ENCODE measurements at places on chromosomes 16 and 17. TPM values are rescaled to one million over a fixed set of nuclear protein-coding genes. Genes with fewer than 3 reads are reported as not detected.

CDK5R1 gene
- polyA plus RNA-seq: 4.3 TPM

DYNLL2 gene
- polyA plus RNA-seq: 21.6 TPM

MSLN gene
- 0.50 TPM for polyA plus RNA-seq

CSF3 gene
- polyA plus RNA-seq: 0.03 TPM

KRTAP4-3 gene
- not detected for polyA plus RNA-seq

CTRB1 gene
- polyA plus RNA-seq: not detected

NF1 gene
- 12.4 TPM for polyA plus RNA-seq

NHLRC4 gene
- polyA plus RNA-seq: 0.60 TPM

SLC16A11 gene
- polyA plus RNA-seq: 0.39 TPM

PLEKHM1 gene
- 7.6 TPM for polyA plus RNA-seq

RNF222 gene
- polyA plus RNA-seq: not detected

P2RX5 gene
- polyA plus RNA-seq: 12.0 TPM

NPIPB13 gene
- 4.3 TPM for polyA plus RNA-seq

DPEP2 gene
- polyA plus RNA-seq: not detected

PNMT gene
- 10.9 TPM for polyA plus RNA-seq

SCNN1G gene
- 1.9 TPM for polyA plus RNA-seq

DNASE1L2 gene
- 0.97 TPM for polyA plus RNA-seq

TNFRSF12A gene
- 82.5 TPM for polyA plus RNA-seq

ALOXE3 gene
- polyA plus RNA-seq: 0.26 TPM

KRT27 gene
- not detected for polyA plus RNA-seq

SEPTIN12 gene
- polyA plus RNA-seq: 0.24 TPM

PDILT gene
- polyA plus RNA-seq: not detected

MEIOC gene
- 3.0 TPM for polyA plus RNA-seq

PMP22 gene
- polyA plus RNA-seq: 4.6 TPM

PDE6G gene
- polyA plus RNA-seq: 12.9 TPM
